ENCODE measurements at places on chromosomes 12 and 14.

DNA sequence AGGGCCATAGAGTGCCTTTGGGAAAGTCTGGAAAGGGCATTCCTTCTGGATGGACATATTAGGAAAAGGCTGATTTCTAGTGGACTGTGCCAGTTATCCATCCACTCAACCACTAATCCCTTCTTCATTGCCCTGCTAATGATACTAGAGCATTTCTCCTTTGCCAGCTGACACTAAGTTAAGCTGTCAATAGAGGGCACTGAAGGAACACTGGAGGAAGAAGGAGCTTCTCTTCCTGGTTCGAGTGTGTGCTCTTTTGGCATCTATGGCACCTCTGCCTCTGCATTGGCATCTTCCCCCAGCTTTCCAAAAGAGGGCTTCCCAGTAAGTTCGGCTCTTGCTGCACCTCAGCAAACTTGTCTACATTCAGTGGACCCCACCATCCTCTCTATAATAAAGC, 165.4 kb downstream of the DERA start:
- DNase-seq, result no peak

DNA sequence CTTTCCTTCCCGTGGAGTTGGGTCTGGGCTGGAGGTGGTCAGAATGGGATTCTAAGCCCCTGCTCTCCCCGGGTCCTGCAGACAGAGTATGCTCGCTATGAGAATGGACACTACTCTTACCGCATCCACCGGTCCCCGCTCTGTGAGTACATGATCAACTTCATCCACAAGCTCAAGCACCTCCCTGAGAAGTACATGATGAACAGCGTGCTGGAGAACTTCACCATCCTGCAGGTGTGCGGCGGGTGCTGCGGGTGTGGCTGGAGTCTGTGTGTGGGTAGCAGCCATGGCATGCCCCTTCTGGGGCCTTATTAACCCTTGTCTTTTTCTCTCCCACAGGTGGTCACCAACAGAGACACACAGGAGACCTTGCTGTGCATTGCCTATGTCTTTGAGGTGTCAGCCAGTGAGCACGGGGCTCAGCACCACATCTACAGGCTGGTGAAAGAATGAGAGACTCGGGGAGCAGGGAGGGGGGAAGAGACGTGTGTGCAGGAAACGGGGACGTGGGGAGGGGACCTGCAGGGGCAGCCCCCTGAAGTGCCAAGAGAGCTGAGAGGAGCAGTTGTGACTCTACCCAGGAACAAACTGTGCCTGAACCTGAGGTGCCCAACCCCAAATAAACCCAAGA, 37.0 kb upstream of the TSPAN9 start:
- DNase-seq, result no peak

GRCh38 chr14:21534576-21534975, 8.4 kb upstream of the SALL2 start:
- DNase-seq, result no peak

- DNase-seq, result no peak
Measured at GRCh38 chr14:72665259-72665658, 228.6 kb downstream of the DPF3 start.

GRCh38 chr12:2675776-2676175, 119.0 kb upstream of the FKBP4 start:
- no peak for DNase-seq

DNA sequence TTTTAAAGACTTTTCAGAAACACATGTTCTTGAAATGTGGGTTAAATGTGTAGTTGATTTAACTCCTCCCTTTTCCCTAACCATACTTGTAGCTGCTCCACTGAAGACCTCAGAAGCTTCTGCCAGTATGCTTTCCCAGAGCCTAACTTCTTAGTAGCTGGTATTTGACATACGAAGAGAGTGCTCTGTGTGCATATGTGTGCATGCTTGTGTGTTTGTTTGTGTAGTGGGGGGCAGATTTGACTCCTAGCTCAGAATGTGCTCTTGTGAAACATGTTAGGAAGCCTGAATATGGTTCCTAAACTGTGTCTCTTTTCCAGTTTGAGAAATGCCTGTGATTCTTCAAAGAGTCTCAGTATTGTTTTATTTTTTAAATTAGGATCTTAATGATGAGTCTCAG, 420.4 kb downstream of the PCNX1 start:
- no peak for DNase-seq

DNA sequence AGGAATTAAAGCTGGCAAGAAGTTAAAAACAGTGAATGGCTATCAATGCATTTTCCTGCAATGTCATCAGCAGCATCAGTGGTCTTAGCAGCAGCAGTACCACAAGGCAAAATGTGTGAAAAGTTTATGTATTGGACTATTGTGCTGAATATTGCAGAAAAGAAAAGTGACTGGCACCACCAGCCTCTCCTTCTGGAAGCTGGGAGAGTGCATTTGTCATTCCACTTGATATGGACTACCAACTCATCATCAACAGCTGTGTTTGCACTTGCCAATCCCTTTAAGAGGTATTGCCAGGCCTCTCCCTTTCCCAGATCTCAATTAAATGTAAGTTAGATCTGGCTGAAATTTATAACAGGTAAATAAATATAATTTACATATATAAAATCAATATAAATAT, 151.0 kb upstream of the GZMB start:
- no peak for DNase-seq

DNA sequence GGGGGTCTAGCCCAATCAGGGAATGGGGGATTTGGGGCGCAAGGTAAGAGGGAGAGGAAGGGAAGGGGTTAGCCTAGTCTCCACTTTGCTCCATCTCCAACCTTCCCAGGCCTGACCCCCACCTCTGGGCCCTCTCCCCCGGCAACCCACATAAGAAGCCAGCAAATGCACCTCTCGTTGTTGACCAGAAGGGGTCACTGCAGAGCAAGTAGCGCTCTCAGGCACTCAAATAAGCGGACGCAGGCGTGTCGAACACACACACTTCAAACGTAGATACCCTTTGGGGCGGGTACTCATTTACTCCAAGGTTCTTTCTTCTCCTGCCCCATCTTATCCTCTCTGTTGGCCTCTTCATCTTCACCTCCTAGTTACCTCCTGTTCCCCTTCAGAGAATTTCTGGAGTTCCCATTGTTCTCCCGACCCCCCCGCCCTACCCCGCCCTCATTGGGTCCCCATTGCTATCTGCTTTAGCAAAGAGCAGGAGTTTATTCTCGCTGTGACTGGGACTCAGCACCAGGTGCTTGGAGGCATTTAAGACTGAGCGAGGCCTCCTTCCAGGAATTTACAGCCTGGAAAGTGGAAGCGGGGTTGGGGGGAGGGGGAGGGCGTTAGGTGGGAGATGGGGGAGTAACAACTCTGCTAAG, 1.5 kb upstream of the SRRM4 start:
- peak; percentile 74 for DNase-seq

DNA sequence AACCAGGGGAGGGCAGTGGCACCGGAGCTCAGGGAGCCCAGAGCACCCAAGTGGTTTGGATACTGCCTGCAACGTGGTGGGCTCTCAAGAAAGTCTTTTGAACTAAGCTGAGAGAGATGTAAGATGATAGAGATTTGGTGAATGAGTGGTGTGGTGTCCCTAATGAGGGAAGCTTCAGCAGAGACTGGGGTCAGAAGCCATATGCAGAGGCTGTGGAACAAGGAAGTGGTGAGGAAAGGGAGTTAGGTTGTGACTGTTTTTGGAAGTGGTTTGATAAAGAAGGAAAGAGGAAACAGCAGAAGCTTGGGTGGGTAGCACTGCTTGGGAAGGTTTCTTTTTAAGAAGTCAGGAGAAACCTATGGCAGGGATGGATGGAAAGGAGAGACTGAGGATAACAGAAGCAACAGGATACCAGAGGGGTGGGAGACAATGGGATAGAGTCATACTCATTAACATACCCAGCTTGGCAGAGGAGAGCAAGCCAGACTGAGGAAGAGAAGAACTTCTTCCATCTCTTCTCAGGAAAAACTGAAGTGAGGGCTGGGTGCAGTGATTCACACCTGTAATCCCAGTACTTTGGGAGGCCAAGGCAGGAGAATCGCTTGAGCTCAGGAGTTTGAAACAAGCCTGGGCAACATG, 24.1 kb downstream of the SLC4A8 start:
- DNase-seq, result no peak

DNA sequence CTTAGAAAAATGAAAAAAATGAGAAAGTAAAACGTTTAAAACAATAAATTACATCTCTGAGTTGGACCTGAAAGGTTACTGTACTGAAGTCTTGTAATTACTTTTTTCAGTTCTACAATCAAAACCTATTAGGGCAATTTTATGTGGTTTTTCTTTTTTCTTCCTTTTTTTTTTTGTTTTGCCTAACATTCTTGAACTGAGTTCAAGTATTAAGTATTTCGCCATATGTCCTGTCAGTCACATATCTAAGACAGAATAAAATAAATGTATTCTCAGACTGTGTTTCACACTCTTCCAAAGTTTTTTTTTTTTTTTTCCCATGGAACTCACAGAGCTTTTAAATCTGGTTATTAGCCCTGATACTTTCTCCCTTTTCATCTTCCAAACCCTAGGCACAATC, 172.0 kb downstream of the BCAT1 start:
- no peak for DNase-seq

DNA sequence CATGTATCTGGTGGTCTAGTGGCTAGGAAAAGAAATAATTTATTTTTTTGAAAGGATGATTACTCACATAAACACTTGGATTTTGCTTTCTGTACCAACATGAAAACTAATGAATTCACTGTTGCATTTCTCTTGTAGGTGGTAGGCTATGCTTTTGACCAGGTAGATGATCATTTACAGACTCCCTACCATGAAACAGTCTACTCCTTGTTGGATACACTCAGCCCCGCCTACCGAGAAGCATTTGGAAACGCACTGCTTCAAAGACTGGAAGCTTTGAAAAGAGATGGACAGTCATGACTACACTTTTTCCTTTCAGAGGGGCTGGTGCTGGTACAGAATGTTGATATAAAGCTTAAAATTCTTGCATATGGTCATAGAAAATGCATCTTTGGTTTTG, 6.5 kb upstream of the AK7 start:
- DNase-seq, result no peak

- DNase-seq, result no peak
Measured at GRCh38 chr14:101879529-101880336, 84.6 kb upstream of the DYNC1H1 start.

- DNase-seq, result no peak
Measured at GRCh38 chr14:101992708-101993107, 28.3 kb downstream of the DYNC1H1 start.

DNA sequence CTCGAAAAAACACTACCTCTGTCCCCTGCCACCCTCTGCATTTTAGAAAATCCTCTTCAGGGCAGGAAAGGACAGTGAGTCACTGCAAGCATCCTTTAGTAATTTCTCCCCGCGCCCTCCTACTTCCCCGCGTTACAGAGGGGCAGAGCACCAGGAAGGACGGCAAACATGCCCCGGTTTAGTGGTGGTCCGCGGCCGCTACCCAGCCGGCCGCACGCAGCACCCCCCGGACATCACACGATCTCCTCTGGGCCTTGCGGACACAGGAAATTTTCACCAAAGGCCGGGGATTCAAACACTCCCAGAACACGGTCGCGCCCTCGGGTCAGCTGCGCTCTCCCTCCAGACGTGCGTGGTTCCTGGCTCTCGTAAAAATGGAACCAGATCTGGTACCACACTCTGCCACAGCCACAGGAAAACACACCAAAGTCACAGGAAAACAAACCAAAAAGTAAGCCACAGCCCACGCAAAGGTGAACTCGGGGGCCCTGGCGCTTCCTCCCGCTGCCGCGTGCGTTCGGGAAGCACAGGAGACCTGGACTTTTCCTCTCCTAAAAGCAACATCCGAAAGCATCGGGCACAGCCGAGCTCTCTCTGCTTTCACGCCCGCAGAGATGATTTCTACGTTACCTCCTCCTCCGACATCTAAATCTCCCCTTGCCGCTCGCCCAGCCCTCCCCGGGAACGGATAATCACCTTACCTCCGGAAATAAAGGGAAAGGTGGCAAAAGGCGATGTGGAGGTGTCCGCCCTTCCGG, 839 bp downstream of the SLC38A1 start:
- DNase-seq, result no peak

DNA sequence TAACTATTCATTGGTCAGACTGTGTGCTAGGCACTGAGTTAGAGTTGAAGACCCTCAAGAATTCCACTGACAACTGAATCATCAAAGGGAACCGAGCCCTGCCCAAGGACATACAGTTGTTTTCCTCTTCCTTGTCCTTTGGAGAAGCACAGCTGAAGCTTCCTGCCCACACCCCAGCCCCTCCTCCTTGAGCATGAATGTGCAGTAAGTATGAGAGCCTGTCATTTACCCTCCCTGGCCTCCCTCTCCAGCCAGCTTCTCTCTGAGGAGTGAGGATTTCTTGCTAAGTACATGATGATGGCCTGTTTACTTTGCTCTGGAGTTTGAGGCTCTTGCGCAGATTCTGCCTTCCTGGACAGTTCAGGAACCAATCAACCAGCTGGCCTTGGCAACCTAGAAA, 235.2 kb downstream of the CACNA1C start:
- no peak for DNase-seq

DNA sequence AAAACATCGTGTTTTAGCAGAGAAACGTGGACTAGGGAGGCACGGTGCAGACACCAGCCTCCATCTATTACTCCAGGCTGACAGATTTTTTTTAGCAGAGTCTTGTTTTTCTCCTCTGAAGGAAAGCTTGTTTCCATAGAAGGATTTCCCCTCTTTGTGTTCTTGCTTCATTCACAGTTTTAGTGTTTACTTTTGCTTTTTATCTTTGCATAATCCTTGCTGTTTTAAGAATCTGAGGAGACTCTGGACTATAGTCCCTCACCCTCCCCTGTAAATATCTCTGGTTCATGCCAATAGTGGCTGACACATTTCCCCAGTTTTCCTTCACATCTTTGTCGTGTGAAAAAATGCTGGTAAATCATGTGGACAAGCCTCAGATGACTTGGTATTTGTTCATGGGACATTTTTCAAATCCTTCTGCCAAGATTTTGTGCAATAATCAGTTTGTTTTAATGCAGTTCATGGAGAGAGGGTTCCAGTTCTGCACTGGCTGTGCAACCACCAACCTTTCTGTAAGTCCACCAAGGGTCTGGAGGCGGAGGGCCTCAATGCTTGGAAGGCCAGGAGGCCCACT, 39.9 kb upstream of the TMCC3 start:
- no peak for DNase-seq

- no peak for DNase-seq
Measured at GRCh38 chr12:94445662-94446061, 14.0 kb downstream of the CEP83 start.

- DNase-seq, result no peak
Measured at GRCh38 chr12:27523305-27523641, 733 bp upstream of the PPFIBP1 start.

DNA sequence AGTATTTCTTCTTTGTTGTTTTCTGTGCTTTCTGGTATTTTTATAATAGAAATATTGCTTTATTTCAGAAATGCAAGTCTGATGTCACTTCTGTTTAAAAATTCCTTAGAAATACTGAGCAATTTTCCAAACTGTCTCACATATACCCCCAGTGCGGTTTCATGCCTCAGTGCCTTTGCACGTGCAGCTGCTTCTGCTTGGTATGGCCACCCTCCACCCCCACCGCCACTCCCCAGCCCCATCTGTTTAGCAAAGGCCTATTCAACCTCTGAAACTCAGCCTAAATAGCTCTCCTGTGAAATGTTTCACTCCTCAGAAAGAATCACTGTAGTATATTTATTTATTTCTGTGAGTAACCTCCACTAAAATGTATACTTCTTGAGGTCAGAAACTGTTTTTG, 52.3 kb downstream of the PPM1H start:
- no peak for DNase-seq
